Hematopoietic multipotent progenitor cell treated with erythropoietin and hydrocortisone succinate and interleukin-3 and kit ligand, for 8 days (in vitro differentiated cells): ENCODE measurements at places on chromosomes 1 and 21.

- no peak for DNase-seq
Measured at GRCh38 chr1:177448036-177448615, 277.4 kb downstream of the BRINP2 start.

DNA sequence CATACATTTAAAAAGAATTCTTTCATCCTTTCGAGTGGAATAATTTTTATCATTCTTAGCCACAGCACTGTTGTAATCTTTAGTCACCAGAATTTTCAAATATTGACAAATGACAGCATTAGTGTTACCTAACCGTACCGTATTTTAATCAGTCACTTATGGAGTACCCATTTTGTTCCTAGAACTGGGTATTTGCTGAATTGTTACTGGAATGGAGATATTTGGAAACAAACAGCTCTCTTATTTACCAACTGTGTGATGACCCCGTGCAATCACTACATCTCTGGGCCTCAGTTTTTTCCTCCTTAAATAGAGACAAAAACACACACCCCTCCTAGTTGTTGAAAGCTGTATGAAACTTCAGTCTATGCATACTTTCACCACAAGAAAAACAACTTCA is 7.9 kb upstream of the XCL2 start:
- DNase-seq, result no peak

GRCh38 chr1:220432408-220432807 is 95.5 kb upstream of the MARK1 start:
- no peak for DNase-seq

DNA sequence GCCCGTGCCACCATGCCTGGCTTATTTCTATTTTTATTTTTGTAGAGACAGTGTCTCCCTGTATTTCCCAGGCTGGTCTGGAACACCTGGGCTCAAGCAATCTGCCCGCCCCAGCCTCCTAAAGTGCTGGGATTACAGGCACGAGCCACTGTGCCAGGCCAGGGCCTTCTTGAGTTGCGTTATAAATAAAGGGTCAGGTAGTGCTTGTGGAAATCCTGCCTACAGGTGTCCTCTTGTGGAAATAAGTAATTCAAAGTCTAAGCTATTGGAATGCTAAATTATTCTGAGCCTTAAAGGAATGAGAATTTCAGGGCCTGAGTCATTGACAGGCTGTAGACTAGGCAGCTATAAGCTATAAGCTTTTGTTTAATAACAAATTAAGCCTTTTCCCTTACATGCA is 8.1 kb upstream of the SFT2D2 start:
- no peak for DNase-seq

DNA sequence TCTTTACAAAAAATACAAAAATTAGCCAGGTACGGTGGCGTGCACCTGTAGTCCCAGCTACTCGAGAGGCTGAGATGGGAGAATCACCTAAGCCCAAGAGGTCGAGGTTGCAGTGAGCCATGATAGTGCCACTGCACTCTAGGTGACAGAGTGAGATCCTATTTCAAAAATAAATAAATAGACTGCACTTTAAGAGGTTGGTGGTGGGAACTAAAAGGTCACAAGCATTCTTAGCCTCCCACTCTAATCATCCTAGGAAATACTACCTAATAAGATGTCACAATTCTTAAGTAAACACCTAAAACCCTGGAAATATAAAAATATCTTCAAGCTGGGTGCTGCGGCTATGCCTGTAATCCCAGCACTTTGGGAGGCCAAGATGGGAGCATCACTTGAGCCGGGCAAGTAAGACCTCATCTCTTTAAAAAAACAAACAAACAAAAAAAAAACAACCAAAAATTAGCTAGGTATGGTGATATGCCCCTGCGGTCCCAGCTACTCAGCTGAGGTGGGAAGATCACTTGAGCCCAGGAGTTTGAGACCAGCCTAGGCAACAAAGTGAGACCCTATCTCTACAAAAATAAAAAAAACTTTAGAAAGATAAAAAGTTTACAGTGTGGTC is 4.1 kb downstream of the DCAF8 start:
- no peak for DNase-seq
